ENCODE measurements at places on chromosomes 11 and 22.

GRCh38 chr11:12927886-12928285 lies 81.2 kb upstream of the RASSF10 start:
- DNase-seq = no peak

DNA sequence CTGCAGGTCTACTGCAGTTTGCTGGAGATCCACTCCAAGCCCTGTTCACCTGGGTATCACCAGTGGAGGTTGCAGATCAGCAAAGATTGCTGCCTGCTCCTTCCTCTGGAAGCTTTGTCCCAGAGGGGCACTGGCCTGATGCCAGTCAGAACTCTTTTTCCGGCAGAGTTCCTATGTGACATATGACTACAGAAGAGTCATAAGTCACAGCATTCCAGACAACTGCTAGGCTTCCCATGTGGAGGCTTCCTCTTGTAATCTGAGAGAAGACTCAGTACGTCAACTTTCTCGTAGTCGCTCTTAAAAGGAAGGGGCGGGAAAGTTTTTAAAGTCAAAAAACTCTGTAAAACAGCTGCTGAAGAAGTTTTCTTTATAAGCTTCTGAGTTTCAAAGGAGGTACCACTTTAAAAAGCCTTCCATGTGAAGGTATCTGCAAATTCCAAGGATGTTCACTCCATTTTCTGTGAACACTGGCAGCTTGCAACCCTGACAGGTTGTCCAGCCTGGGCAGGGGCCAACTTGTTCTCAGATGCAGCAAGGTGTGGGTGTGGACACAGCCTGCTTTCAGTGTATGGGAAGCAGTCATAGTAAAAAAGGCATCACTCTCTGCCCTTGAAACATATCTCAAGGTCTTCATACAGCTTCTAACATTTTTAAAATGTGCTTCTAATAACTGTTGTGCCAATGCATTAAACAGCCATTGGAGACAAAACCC lies 97.8 kb downstream of the ME3 start:
- no peak for DNase-seq

- no peak for DNase-seq
Observed at GRCh38 chr11:11263238-11264005, 89.6 kb downstream of the CSNK2A3 start.

DNA sequence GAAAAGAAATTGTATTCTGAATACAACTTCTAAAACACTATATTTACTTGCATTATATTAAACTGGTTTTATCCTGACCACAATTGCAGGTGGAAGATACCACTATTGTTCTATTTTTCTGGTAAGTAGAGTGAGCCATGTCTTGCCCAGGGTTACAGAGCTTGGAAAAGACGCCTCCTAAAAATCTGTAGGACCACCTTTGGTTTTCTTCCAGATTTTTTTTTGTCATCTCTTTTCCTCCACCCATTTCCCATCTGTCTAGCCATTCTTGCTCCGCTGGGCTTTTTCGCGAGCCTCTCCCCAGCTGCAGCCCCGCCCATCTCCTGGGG lies 294 bp upstream of the MTMR3 start:
- no peak for DNase-seq

GRCh38 chr11:90661233-90661632 lies 438.4 kb upstream of the CHORDC1 start:
- no peak for DNase-seq

GRCh38 chr11:26599425-26599824 lies 27.4 kb upstream of the MUC15 start:
- no peak for DNase-seq

GRCh38 chr11:109275931-109276330 lies 146.1 kb upstream of the C11orf87 start:
- no peak for DNase-seq

- no peak for DNase-seq
Observed at GRCh38 chr11:120807414-120808150, 216.3 kb upstream of the TBCEL start.

Measured in Kasumi-1 (cell line).